ENCODE measurements at places on chromosomes 7 and 10.
A peak's percentile ranks its signal among the peaks of the same experiment; 100 is the strongest.

DNA sequence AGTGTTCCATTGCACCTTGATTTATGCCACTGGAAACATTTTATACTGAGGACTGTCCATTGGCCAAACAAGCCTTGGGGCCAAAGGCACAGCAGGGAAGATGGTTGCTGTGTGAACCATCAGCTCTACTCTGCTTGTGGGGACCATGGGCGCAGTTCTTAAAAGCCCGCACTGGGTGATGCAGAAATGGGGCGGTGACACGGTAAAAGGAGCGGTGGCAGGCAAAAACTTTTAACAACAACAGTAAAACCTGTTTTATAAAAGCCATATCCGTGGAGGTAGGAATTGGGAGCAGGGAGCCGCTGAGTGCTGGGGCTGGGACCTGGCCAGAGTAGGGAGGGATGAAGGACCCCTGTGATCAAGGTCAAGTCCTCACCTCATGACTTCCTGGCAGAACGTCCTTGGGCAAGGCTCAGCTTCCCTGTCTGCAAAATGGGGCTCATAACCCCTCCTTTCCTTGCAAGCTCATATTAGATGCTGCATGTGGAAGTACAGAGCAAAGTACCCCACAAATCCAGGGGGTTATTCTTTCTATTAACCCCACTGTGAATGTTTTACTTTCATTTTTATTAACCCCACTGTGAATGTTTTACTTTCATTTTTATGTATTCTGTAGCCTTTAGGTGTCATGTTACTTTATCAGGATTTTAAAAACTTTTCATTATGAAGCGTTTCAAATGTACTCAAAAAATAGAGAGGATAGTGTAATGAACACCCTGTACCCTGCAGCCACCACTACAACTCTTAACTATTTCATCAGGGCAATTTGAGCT, 78.3 kb downstream of the GRK5 start:
- DNase-seq: no peak

DNA sequence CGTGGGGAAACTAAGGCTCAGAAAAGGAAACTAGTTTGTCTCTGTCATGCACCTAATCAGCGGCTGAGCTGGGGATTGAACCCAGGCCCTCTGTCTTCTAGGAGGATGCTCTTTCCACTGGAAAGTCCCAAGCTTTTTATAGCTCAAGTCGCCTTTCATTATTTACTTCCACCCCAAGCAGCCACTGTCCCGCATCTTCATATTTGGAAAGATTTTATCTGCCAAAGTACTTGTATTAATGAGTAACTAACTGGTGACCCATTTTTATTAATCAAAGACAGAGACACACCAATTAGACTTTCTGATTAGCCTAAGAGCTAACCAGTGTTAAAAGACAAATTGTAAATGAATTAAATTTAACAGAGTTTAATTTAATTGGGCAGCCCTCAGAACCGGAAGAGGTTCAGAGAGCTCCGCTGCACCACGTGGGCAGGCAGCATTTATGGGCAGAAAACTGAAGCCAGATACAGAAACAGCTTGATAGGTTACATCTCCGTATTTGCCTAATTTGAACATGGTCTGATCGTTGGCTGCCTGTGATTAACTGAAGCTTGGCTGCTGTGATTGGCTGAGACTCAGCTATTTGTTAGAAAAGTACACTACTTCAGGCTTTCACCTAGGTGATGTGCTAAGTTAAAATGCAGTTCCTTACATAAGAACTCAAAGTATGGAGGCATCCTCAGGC, 78.5 kb upstream of the PDCD4 start:
- DNase-seq: no peak

- no peak for DNase-seq
Measured at GRCh38 chr10:114635797-114636550, 22.1 kb downstream of the ABLIM1 start.

- DNase-seq: no peak
Measured at GRCh38 chr7:138303230-138304070, 156.6 kb upstream of the TRIM24 start.

DNA sequence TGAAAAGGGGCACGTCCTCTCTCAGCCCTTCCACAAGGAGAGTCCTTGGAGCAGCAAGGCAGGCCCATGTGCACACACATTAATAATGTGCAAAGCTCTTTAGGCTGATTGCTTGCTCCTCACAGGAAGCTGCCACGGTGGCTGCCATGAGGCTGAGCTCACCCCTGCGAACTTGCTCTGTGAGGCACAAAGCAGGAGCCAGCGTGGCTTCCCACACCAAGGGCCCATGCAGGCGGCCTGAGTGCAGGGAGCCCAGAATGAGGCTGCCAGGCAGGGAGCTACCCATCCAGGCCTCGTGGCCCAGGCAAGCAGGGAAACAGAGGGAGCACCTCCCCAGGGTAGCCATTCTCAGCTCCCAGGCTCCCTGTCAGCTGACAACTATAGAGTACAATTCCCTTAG, 242.9 kb downstream of the GRID1 start:
- DNase-seq: no peak

DNA sequence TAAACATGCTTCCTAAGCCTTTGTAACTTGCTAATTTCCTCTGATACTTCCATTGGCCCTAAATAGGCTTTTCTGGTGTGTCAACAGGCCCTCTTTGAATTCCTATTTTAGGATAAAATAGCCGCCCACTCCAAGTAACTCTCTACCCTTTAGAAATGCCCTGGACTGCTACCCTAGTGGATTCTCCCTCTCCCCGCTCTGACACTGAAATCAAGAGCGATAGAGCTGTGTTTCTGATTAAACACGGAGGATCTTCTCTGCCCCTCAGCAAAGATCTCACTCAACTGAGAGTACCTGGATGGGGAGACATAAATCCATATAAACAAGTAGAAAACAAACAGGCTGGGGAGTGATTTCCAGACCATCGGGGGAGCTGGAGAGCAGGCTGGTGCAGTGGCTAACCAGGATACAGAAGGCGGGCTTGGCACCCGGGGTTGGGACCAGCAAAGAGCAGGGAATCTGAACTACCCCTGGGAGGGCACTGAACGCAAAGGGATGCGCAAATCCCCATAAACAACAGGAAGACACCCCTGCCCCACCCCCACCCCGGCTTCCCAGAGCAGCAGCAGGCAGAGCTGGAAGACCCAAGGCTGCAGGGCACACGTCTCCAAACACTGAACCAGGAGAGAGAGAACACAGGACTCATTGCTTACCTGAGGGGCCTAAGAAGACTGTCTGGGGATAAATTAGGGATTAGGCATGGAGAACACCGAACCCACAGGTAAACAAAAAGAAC, 2.5 kb downstream of the ASB13 start:
- no peak for DNase-seq

- DNase-seq: no peak
Measured at GRCh38 chr7:133646472-133647315, 393.8 kb downstream of the EXOC4 start.

DNA sequence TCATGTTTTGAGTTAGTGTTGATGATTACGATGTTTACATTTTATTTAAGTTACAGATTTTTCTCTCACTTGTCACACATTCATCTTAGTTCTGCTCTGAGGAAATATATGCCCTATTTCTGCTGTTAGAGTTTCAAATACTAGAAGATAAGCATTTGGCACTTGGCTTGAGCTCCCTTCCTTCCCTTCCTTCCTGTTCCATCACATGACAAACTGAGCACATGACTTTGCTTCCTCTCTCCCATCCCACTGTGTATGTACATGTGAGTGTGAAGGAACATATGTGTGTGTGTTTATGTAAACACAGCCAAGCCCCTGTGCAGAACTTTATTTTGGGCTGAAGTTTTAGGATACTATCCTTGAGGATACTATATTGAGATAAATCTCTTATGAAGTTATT, 795.9 kb upstream of the IGFBP3 start:
- no peak for DNase-seq

DNA sequence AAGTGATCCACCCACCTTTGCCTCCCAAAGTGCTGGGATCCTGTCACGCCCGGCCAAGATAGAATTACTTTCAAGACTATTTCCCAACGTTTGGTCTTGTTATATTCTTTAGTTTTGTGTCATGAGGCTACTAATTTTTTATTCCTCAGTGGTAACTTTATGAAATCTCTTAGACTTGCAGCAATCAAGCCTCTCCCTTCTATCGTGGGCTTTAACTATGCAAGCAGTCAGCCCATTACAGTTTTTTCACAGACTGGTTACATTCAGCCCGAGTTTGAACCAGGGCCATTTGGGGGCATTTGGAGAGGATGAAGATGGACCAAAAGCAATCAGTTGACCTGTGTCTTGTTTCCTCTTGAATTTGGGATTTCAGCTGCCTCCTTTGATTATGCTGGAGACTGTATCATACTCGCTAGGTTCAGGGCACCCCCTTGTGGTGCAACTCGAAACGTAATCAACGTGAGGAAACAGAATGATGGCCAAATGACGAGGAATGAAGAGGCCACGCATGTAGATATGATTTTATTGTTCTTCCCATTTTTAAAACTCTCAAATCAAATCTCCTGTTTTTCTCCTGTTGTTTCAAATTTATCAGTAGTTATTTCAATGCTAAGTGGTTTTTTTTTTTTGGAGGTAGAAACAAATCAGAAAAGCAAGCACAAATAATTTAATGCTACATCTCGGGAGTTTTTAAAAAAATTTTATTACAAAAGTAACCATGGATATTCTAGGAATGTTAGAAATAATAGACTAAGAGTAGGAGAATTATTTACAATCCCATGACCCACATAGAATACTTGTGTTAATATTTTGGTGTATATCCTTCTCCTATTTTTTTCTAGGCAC, 151.6 kb downstream of the KIAA1217 start:
- peak; percentile 11 for DNase-seq

GRCh38 chr7:6169805-6170520, 102.5 kb downstream of the CYTH3 start:
- DNase-seq: no peak

- DNase-seq: no peak
Measured at GRCh38 chr7:1181640-1182039, 21.6 kb upstream of the ZFAND2A start.

GRCh38 chr10:69644658-69645295, 14.7 kb downstream of the FAM241B start:
- DNase-seq: no peak

DNA sequence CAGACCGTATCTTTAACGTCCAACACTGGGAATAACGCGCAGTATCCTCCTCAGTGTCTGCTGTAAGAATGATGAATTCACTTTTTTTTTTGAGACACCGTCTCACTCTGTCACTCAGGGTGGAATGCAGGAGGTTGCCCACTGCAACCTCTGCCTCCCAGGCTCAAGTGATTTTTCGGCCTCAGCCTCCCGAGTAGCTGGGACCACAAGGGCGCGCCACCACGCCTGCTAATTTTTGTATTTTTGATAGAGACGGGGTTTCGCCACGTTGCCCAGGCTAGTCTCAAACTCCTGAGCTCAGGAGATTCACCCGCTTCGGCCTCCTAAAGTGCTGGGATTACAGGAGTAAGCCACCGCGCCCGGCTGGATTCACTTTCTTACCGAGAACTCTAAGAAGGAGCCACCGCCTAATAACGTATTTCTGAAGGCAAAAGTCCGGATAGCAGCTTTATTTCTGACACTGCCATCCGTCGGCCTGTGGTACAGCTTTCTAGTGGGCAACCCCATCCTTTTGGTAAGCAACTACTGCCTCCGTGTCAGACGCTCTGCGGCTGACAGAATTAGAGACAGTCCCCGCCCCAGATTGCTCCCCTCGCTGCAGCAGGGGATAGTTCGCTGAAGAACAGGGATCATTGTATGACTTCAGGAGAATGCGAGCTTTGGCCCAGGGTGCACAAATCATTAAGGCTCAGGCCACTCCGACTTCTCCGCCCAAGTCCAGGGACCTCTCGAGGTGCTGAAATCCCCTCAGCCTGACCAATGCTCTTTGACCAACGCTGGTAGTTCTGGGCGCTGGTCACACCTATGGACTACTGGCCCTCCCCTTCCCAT, 662 bp downstream of the POLR3A start:
- no peak for DNase-seq

GRCh38 chr7:13886356-13886755, 103.1 kb downstream of the ETV1 start:
- no peak for DNase-seq

GRCh38 chr7:13111230-13111629, 423.8 kb downstream of the ARL4A start:
- DNase-seq: no peak

- no peak for DNase-seq
Measured at GRCh38 chr7:42934291-42934690, 2.1 kb downstream of the MRPL32 start.

- DNase-seq: no peak
Measured at GRCh38 chr10:71219918-71220688, 7.7 kb downstream of the UNC5B start.

- no peak for DNase-seq
Measured at GRCh38 chr10:126511917-126512479, 123.7 kb upstream of the ADAM12 start.

DNA sequence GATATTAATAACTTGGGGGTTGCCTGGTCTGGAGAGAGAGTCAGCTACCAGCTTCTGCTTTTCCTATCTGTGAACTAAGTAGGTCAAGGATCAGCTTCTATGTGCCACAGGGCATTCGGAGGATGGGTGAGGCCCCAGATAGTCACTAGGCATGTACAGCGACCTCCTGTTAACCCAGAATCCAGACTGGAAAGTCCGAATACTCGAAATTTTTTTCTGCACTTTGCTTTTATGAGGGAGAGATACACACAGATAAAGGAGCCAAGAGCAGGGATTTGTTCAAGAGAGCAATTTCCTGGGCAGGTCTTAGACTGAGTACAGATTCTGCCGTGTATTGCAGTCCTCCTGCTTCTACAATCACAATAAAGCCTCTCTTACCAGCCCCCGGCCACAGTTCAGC, 54.2 kb downstream of the EMX2 start:
- no peak for DNase-seq

DNA sequence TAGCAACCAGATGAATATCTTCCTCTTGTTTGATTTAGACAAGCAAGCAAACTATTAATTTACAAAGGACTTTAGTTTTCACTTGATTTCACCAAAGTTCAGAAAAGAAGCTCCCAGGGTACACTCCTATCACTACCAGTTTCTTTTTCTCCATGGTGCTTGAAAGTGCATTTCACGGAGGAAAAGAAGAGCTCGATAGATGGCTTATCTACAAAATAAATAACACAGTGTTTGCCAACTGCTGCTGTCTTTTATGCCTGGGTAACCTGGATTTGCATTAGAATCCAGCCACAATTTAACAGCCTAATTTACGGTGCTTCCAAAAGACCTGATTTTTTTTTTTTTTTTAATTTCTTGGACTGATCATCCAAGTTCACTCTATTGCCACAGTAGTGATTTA, 275.7 kb downstream of the GPR37 start:
- peak; percentile 51 for DNase-seq

DNA sequence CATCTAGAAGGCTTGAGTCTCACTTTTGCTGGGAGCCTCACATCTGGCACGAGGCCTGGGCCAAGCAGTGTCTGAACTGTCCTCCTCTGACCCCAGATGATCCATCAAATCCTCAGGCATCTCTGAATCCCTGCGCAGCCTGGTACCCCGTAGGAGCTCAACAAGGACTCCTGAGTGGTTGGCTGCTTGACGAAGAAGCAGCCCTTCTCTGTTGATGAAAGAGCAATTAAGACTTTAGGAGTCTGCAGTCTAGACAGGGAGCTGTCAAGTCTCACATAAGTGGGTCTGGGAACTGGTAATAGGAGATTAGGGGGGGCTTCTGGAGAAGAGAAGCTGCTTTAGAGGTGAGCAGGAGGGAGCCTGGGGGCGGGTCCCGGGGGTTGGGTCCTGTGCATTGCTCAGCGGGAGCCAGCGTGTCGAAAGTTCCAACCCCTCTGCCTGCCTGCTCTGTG, 326.0 kb downstream of the RPS24 start:
- no peak for DNase-seq

All from NCI-H1930 (cell line).